ENCODE measurements at places on chromosomes 5 and 9.
A peak's percentile ranks its signal among the peaks of the same experiment; 100 is the strongest.

DNA sequence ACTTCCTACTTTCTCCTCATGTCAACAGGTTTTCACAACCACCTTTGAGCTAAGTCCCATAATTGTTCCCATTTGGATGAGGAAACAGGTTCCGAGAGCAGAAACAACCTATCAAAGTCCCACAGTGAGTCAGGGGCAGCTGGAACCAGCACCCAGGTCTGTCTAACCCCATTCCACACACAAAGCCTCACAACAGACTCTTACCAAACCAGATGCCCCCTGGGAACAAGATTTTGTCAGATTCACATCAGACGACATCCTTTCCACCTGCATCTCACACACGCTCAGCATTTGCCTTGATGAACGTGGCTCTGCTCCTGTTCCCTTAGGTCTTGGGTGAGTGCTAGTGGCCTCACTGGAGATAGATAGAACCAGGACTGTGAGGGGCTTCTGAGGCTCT, 17.0 kb downstream of the SWI5 start:
- DNase-seq = no peak

GRCh38 chr5:160167624-160168165, 48.4 kb upstream of the PWWP2A start:
- DNase-seq = no peak

DNA sequence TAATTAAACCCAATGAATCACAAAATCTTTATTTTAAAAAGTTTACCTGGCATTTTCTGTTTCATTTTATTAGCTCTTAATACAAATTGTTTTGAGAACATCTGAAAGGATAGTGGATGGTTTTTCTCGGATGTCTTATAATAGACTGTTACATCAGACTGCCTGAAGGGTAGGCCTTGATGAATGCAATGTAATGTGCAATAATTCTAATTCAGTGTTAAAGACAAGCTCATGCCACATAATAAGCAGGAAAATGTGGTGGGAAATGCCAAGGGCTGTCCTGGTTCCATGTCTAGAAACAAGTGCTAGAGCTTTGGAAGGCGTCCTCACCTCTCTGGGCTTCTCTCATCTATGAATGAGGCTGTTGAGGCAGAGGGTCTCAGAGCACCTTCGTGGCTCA, 148.1 kb downstream of the DEPDC1B start:
- DNase-seq = no peak

- no peak for DNase-seq
These were observed 2.8 kb upstream of the TEX10 start for GRCh38 chr9:100355561-100355960.

DNA sequence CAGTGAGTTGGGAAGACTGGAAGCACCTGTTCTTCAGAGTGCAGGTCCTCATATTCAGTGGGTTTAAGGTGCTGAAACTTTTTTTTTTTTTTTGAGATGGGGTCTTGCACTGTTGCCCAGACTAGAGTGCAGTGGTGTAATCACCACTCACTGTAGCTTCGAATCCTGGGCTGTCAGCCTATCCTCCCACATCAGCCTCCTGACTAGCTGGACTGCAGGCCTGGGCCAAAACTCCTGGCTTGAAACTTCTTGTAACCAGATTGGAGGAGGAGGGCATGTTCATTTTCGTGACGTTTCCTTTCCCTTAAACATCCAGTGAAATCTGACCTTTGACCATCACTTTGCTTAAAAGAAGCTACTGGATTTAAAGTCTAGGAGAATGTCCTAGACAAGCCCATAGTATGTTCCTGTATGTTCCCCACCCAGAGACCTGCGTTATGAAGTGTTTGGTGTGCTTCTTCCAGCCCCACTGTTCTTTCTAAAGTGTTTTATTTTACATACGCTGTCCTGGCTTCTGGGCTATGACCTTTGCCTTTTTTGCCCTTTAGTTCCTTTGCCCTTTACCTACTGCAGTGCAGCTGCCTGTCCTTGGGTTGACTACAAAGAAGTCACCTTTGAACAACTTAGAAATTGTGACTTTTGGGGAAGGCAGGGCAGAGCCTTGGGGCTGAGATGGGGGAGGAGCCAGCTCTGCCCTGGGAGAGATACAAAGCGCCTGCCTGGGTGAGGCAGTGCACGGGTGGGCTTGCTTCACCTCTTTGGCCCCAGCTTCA, 18.4 kb downstream of the TENT4A start:
- no peak for DNase-seq

GRCh38 chr9:113985968-113986585, 92.0 kb downstream of the AMBP start:
- no peak for DNase-seq

DNA sequence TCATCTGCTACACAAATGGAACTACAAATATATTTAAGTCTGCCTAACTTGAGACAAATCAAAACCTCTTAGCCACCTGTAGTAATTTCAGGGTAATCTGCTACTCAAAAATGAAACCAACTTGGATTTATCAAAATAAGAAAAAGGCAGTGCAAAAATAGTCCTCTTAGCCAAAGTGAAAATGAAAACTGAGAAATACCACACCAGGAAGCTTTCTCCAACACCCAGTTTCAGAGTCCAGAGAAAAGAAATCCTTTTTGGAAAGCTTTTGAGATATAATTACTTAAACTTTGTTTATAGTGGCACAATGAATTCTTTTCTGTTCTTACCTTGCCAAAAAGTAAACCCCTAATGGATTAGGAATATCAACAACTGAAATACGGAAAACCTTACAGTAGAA, 990.4 kb downstream of the EFNA5 start:
- no peak for DNase-seq

DNA sequence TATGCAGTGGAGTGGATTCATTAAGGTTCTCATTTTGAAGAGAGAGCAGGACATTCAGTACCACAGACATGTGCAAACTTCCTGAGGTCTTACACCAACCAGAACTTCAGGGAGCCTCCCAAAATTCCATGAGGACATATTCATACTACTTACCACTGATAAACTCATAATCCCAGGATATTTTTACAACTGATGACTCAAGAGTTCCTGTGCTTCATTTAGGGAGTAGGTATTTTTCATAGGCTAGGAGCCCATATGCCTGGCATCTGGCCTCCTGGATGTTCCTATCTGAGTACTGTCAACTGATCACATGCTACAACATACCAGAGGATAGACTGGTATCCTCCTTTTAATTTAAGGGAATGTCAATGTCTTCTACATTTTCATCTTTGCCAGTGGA, 578.0 kb downstream of the EFNA5 start:
- DNase-seq = no peak

- no peak for DNase-seq
These were observed 16.9 kb downstream of the SEMA6A start for GRCh38 chr5:116557669-116558271.

DNA sequence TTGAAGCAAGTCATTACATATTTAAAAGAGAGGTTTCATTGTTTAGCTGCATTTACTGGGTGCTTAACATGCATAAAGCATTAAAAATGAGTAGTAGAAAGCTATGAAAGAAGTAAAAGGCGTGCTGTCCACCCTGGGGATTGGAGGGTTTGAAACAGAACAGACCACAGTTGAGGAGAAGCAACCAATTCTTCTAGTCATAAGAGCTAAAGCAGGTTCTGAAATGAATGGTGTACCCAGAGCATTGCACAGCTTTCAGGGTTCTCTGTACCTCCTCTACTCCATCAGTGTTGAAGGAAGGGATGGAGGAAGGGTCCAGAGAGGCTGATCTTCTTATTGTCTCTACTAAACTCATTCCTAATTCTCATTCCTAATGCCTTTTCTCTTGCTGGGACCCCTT, 68.9 kb downstream of the SH3RF2 start:
- no peak for DNase-seq

DNA sequence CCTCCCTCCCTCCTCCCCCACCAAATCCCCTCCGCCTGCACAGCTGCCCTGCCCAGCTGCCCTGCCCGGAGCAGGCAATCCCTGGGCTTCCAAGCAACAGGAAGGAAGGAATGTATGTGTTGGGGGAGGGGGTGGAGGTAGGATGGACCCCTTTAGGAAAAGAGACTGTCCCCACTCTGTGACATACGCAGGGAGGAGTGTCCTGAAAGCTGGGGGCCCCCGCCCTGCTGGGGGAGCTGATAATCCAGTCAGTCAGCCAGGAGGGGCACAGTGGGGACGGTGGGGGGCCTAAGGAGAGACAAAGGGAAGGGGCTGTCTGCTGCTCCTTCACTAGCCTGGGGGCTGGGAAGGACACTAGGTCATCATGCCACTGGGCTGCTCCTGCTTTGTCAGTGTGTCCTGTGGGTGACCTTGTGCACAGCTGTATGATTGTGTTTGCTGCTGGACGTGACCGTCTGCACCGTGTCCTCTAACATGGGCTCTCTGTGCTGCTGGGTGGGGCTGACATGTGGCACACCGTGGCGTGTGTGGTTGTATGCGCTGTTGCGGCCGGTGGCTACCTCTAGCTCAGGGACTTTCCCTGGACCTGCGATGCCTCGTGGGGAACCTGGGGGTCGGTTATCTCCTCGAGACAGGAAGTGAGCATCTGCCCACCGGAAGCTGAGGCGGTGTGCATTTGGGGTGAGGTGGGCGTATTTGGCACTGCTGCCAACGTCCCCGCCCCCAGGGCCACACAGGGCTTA, 3.0 kb downstream of the N4BP3 start:
- no peak for DNase-seq

DNA sequence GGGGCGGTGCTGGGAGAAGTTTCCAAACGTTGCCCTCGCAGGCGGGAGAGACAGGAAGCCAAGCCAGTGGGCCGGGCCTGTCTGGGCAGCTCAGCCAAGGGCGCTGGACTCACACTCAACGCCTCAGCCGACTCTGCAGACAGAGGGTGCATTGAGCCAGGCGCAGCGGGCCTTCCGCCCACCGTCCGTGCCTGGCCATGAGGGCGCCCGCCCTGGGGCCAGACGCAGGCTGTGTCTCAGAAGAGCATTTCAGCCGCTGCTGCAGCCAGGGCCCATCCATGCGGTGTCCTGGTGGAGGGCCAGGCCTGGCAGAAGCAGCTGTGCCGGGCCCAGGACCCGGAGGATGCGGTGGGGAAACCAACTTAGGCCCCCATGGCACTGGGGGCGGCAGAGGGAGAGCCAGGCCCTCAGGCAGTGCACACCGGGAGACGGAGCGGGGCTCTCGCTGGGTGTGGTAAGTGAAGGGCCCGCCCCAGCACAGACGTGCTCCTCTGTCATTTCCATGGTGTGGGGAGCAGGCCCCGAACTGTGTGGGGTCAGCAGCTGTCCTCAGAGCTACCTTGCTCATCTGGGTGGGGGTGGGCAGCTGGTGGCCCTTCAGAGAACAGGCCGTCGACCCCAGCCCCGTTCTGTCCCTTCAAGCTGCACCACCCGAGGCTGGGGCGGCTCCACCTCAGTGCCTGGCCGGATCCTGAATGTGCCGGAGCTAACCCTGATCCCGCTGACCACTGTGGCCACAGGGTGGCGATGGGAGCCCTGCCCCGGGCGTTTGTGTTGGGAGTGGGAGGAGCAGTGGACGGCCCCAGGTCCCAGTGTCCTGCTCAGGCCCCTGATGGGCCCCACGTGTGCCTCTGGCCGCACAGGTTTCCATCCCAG, 18.0 kb downstream of the DNLZ start:
- peak; percentile 86 for DNase-seq

GRCh38 chr9:107699231-107699630, 209.7 kb upstream of the KLF4 start:
- no peak for DNase-seq

DNA sequence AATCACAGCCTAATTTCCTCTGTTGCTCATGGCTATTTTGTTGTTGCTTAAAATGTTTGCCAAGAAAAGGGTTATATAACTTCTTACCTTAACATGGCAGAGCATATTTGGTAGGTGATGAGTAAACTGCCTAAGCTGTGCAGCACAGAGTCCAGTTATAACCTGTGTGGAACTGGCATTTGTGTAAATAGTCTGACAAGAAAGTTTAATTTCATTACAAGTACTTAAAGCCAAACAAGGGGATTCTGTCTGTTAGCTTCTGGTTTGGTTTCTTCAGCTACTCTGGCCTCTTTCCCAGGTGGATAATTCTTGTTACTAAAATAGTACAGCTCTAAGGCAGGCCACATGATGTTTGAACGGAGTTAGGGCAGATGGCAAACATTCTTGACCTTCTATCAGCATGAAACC, 72.2 kb downstream of the PTCD2 start:
- no peak for DNase-seq

- DNase-seq = no peak
These were observed 20.9 kb upstream of the PLIN2 start for GRCh38 chr9:19148187-19148586.

GRCh38 chr9:32748013-32748412, 35.3 kb upstream of the TMEM215 start:
- DNase-seq = no peak

DNA sequence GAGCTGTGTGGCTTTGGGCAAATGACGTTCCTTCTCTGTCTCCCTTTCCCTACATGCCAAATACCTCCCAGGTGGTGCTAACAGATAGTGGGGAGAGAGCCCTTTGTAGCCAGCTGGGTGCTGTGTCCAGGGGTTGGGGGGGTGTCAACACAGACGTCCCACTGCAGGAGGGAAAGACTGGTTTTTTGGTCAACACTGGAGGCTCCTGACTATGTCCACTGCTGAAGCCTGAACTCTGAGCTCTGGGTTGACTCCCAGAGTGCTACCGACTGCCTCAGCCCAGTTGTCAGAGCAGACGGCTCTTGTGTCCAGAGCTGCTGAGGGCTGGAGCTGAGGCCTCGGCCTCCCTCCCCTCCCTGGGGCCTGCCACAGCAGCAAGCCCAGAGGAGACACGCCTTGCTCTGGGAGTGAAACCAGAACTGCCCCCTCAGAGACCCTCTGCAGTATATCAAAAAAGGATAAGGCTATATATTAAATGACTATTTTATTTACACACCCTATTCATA, 14.8 kb upstream of the SLC25A51 start:
- DNase-seq = no peak

DNA sequence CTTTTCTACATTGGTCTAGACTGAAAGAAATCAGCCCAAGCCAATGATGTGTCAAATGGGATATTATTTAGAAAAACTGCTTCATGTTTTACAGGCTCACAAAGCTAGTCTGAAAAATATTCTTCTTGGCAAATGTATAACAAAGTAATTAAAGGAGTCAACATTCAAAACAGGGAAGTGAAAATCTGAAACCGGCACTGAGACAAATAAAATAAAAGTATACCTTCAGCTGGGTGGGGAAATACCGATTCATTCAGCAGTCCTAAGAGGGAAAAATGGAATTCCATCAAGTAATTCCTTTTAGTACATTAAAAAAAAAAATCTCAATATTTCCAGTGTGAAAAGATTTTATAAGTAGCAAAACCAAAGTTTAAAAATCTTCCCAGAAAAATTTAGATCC, 259.6 kb upstream of the SLC24A2 start:
- DNase-seq = no peak

GRCh38 chr5:139911425-139912120, 116.0 kb downstream of the PSD2 start:
- no peak for DNase-seq

DNA sequence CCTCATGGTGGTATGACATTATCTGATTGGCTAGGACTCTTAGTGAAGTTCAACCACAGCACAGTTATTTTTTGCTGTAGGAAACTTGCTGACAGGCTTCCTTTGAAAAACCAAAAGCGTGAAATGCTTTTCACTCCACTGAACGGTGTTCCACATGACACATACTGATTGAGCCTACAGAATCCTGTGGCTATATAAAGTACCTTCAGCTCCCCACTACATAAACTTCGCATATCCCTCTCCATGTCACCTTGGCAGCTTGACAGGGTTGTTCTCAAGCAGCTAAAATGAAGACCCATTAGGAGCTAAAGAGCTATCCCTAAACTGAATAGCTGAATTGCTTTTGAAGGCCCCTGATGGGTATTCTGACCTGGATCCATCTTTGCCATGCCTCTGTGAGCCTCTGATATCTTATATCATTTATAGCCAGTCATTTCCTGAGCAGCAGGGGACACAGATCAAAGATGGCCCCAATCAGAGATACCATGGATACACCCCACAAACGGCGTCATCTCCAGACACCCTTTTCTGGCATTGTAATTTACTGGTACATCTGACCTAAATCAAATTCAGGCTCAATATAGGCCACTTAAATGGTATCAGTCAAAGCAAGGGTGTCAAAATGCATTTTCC, 91.5 kb downstream of the APBA1 start:
- DNase-seq = no peak

Measured in ascending aorta (tissue), 2 donors.